Fibroblast of the aortic adventitia (primary cell): ENCODE measurements at places on chromosomes 4 and X. TPM values are rescaled to one million over a fixed set of nuclear protein-coding genes. Genes with fewer than 3 reads are reported as not detected.

DNA sequence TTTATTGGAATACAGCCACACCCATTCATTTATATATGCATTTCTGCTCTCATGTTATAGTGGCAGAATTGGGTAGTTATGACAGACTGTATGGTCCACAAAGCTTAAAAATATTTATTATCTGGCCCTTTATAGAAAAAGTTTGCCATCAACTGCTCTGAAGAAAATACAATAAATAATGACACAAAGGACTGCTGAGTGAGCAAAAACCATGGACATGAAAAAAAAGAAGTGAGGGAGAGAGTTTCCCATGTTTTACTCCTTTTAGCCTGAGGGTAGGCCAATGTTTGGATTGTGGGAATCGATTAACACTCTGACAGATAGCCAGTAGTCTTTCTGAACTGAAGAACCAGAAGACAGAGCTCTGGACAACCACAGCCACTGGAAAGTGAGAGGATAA lies 149.2 kb downstream of the CHRDL1 start:
- no peak for DNase-seq

- DNase-seq = no peak
Observed at GRCh38 chrX:97119474-97120109, 235.9 kb downstream of the RPA4 start.

DNA sequence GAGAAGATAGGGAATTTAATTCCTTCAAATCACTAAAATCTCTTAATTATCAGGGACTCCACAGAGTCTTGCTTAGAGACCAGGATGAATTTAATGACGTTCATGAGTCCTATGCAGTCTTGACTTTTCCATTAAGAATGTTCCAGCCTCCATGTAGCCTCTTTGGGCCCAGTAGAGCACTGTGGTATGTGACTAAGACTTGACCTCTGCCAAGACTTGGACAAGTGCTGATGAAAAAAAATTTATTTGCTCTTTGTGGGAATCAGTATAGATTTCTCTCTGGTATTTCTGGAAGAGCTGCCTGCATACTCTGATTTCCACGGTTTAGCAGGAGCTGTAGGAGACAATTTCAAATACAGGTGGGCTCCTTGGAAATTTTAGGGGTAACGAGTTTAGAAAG lies 40.6 kb downstream of the CHRDL1 start:
- peak; percentile 20 for DNase-seq

- peak; percentile 56 for DNase-seq
Observed at GRCh38 chrX:134512566-134512965, 52.6 kb downstream of the HPRT1 start.

GRCh38 chr4:48337731-48338130 lies 3.6 kb upstream of the SLAIN2 start:
- DNase-seq = no peak

Gene PTPN13
- total RNA-seq = 41.6 and 67.6 TPM in 2 replicates

Gene ENAM
- 0.18 TPM in 1 of 2 replicates, not detected in the other for total RNA-seq

GRCh38 chrX:107677501-107677901 lies 49.2 kb downstream of the PRPS1 start:
- DNase-seq = no peak

Gene FAM53A
- 1.6 and 2.5 TPM in 2 replicates for total RNA-seq

Gene CENPC
- 27.4 and 30.5 TPM in 2 replicates for total RNA-seq
